NCI-H2081 (cell line): ENCODE measurements at places on chromosomes 2 and 18.
A peak's percentile ranks its signal among the peaks of the same experiment; 100 is the strongest.

- DNase-seq: no peak
These were observed 1176.2 kb downstream of the SUCLG1 start for GRCh38 chr2:83282841-83283240.

DNA sequence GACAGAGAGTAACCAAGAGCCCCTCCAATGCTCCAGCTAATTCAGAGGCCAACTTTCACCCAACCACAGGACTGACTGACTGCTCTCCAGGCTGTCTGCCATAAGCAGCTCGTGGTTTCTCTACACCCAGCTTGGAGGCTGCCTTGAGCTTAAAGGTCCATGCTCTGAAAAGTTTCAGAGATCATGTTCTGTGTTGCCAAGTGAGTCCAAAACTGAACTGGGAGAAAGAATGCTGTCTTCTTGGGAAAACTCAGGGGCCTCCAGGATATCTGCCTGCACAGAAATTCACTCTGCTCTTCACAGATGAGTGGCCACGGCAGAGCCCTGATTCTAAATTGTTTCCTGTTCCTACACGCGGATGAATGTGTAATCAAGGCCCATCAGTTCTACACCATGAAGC lies 51.1 kb downstream of the LPIN2 start:
- peak; percentile 36 for DNase-seq

GRCh38 chr2:163723881-163724280 lies 11.9 kb downstream of the FIGN start:
- DNase-seq: no peak

- DNase-seq: no peak
These were observed 120.0 kb upstream of the TTN start for GRCh38 chr2:178927173-178927572.
